MCF 10A (cell line): ENCODE measurements at places on chromosomes 3 and 15. TPM values are rescaled to one million over a fixed set of nuclear protein-coding genes. Genes with fewer than 3 reads are reported as not detected.

Gene CYP11A1
- not detected in 2 replicates for total RNA-seq

GRCh38 chr15:67755936-67756335 is 69.4 kb upstream of the SKOR1 start:
- no peaks in the 10 kb centered on the region for H3K4me1 ChIP-seq
- no peaks in the 10 kb centered on the region for H3K27me3 ChIP-seq
- no peak overlapping the region for H3K27ac ChIP-seq
- no peak overlapping the region for H3K4me3 ChIP-seq

- no peaks in the 10 kb centered on the region for H3K36me3 ChIP-seq
- no peak overlapping the region for H3K27ac ChIP-seq
- DNase-seq, result no peak
- H3K4me1 ChIP-seq, result no peaks in the 10 kb centered on the region
- H3K27me3 ChIP-seq, result no peaks in the 10 kb centered on the region
Observed at GRCh38 chr3:99134986-99135385, 233.5 kb upstream of the DCBLD2 start.

DNA sequence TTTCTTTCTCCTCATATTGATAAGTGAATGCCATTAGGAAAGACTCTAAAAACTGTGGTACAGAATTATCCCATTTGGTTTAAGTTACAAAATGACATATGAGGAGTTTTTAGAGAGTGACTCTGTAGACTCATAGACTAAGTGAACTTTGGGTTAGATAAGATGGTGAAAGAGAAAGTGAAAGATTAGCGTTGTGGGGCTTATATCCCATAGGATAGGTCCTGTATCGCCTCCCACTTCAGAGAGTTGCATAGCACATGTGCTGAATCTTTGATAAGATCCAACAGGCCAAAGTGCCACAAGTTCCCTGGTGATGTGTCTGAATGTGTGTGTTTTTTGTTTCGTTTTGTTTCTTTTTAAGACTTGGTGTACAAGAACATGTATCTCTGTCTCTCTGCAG is 666.9 kb downstream of the MECOM start:
- H3K36me3 ChIP-seq, result no peaks in the 10 kb centered on the region
- no peaks in the 10 kb centered on the region for H3K27me3 ChIP-seq
- H3K4me1 ChIP-seq, result peaks cover 2% of the 10 kb centered on the region
- no peak for DNase-seq

- H3K27me3 ChIP-seq, result peaks cover 21% of the 10 kb centered on the region
- H3K36me3 ChIP-seq, result no peaks in the 10 kb centered on the region
- H3K4me1 ChIP-seq, result peaks cover 5% of the 10 kb centered on the region
- DNase-seq, result no peak
- H3K27ac ChIP-seq, result no peak overlapping the region
- H3K4me3 ChIP-seq, result no peak overlapping the region
Observed at GRCh38 chr15:98547275-98547674, 101.1 kb upstream of the IGF1R start.

Gene ITPKA
- total RNA-seq, result 13.5 and 23.4 TPM in 2 replicates

Gene PIK3CB
- total RNA-seq, result 21.0 and 21.1 TPM in 2 replicates

- H3K4me1 ChIP-seq, result peaks cover 44% of the 10 kb centered on the region
- H3K4me3 ChIP-seq, result no peak overlapping the region
- H3K36me3 ChIP-seq, result peaks cover 55% of the 10 kb centered on the region
- no peak overlapping the region for H3K27ac ChIP-seq
Observed at GRCh38 chr3:146537603-146538002, 6.8 kb downstream of the PLSCR1 start.

DNA sequence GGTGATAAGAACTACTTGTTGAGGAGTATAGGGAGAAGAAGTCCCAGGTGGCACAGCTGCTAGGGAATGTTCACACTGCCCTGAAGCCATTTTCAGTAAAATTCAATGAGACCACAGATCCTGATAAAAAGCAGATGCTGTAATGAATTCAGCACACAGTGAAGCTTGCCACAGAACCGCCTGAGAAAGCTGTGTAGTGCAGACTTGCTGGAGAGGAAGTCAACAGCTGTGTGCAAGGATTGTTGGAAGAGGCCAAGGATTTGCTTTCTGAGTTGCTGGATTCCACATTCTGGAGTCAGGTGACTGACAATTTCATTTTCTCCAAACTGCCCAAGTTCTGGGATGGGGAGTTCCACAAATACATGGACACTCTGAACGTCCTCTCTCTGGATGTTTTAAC is 70.9 kb downstream of the ANP32A start:
- no peaks in the 10 kb centered on the region for H3K36me3 ChIP-seq
- no peak for DNase-seq
- H3K4me3 ChIP-seq, result no peak overlapping the region
- peaks cover 5% of the 10 kb centered on the region for H3K27me3 ChIP-seq
- no peak overlapping the region for H3K27ac ChIP-seq
- H3K4me1 ChIP-seq, result no peaks in the 10 kb centered on the region

DNA sequence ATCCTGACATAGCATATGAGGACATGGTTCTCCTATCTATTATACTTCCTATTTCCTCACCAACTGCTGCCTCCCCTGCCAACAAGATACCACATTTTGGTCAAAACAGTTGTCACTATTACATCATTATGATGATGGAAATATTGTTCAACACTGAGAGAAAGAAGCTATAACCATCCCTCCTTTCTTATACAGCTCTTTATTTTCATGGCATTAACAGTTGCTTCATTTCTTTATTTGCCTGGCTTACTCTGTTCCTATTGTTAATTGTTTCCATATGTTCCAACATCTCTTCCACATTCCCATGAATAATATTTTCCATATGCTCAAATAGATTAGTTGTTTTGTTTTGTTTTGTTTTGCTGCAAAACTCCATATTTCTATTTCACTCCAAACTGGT is 40.8 kb upstream of the FILIP1L start:
- H3K4me3 ChIP-seq, result no peak overlapping the region
- H3K4me1 ChIP-seq, result peaks cover 11% of the 10 kb centered on the region
- H3K27ac ChIP-seq, result no peak overlapping the region
